ENCODE measurements at places on chromosomes 2 and 18.

- no peak for DNase-seq
These were observed 343.0 kb downstream of the ERBB4 start for GRCh38 chr2:212195626-212196025.

GRCh38 chr2:234102112-234102511 lies 51.6 kb downstream of the SPP2 start:
- DNase-seq: no peak

- DNase-seq: no peak
These were observed 125.8 kb downstream of the TANC1 start for GRCh38 chr2:159094173-159094737.

- no peak for DNase-seq
These were observed 81.6 kb downstream of the MAP2 start for GRCh38 chr2:209505410-209505809.

- no peak for DNase-seq
These were observed 1.2 kb downstream of the MRPL19 start for GRCh38 chr2:75647771-75648170.

GRCh38 chr2:165163761-165164160 lies 40.1 kb downstream of the SCN3A start:
- DNase-seq: no peak

DNA sequence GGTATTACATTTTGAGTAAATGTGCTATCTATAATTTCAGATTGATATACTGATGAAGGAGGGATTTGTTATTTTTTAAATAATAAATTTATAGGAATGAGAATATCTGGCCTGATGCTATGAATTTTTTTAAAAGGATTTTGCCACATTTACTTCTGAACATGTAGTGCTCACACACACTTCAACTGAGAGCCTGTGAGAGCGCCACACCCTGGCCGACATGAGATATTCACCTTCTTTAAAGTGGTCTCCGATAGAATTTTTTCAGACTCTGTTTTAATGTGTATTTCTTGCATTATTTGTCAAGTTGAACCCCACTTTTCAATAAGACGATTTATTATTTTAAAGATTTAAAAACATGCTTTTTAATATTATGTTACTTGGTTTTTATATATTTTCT lies 813.3 kb downstream of the DCC start:
- DNase-seq: no peak

GRCh38 chr2:228318218-228318617 lies 136.7 kb upstream of the SPHKAP start:
- no peak for DNase-seq

DNA sequence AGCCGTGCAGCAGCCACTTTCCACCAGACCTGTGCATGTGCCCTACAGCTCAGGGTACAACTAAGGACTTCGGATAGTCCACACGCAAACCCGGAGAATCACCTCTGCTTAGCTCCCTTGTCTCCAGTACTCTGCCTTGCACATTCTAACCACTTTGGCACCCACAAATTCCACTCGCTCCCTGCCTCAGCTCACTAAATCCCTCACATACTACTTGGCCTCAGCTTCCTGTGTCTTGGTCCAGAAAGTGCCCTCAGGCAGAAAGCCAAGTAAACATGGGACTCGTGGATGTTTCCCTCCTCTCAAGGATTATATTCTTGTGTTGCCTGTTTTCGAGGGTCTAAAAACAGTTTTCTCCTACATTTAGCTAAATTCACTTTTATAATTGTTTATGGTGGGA lies 157.8 kb upstream of the DAPL1 start:
- no peak for DNase-seq

GRCh38 chr2:122136056-122136455 lies 380.6 kb downstream of the TSN start:
- DNase-seq: no peak

Measured in skin of body (tissue), 3 donors.